Mucosa of gallbladder (tissue), 1 donor: ENCODE measurements at places on chromosomes 1 and 21. TPM values are rescaled to one million over a fixed set of nuclear protein-coding genes. Genes with fewer than 3 reads are reported as not detected.

Gene TRAF3IP3
- total RNA-seq, result 8.9 TPM

GRCh38 chr1:175690298-175690697 lies 53.1 kb downstream of the TNR start:
- DNase-seq, result no peak

- no peak for DNase-seq
These were observed 883.5 kb upstream of the ADGRL2 start for GRCh38 chr1:80917225-80917624.

GRCh38 chr1:38561725-38562124 lies 297.8 kb downstream of the RRAGC start:
- no peak for DNase-seq

DNA sequence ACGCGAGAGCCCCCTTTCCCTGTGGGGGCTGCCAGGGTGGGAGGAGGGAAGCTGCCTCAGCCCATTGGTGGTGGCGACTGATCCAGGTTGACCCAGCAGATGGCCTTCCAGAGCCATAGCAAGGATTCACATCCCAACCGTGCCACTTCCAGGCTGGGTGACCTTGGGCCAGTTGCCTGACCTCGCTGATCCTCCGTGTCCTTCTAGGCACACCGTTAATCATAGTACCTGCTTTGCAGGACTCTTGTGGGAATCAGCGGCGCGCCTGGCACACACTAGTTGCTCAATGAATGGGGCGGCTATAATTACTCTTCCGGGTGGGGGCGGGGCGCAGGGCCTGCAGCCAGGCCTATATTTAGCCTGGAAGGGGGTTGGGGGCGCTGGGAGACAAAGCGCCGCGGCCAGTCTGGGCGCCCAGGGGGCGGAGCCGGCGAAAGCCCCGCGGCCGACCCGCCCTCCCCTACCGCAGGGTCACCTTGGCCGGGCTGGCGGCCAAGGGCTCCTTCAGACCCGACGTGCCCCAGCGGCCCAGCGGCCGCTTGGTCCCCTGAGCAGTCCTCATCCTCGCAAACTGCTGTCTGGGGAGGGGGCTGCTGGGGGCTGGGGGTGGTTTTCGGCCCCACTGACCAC lies 5.1 kb downstream of the HSPB7 start:
- peak; percentile 57 for DNase-seq

DNA sequence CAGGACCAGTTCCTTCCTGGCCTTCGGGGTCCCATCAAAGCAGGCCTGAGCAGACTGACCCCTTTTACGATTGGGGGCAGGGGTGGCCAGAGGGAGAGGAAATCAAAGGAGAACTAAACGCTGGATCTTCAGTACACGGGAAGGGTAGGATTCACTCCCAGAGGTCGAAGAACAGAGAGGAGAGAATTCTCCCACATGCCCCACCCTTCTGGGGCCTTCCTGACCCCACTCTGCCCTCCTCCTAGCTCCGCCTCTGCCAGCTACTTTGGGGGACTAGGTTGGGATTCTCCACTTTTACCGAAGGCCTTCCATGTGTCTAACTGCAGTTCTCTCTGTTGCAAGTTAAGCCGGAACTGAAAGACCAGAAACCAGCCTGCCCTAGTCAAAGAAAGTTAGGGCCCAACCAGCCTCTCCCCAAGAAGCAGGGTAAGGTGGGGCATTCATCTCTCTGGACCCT lies 654 bp upstream of the ARHGEF2 start:
- DNase-seq, result no peak

Gene LYPD8
- not detected for total RNA-seq

DNA sequence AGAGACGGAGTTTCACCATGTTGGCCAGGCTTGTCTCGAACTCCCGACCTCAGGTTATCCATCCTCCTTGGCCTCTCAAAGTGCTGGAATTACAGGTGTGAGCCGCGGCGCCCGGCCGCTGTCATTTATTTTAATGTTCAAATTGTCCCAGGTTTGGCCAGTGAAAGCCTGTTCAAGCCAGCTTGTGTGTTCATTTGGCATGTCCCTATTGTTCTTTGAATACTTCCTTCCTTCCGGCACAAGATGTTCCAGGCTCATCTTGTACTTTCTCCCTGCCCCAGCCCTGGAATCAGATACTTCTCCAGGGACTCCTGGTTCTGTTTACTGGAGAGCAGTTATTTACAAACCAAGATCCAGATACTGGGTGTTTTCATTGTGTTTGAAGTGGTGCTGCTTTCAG lies 37.0 kb downstream of the ZBTB8B start:
- DNase-seq, result peak; percentile 58

Gene ECM1
- 681 TPM for total RNA-seq

Gene FCRL3
- 0.03 TPM for total RNA-seq

Gene AKR7A3
- 390 TPM for total RNA-seq

Gene IL10
- 1.4 TPM for total RNA-seq

GRCh38 chr1:204293605-204294337 lies 66.0 kb downstream of the PLEKHA6 start:
- no peak for DNase-seq

- DNase-seq, result no peak
These were observed 51.2 kb downstream of the DNTTIP2 start for GRCh38 chr1:93827633-93828366.

Gene DR1
- total RNA-seq, result 58.1 TPM

Gene GJA9
- total RNA-seq, result 0.26 TPM

GRCh38 chr1:918843-919242 lies 4.9 kb upstream of the SAMD11 start:
- DNase-seq, result no peak

Gene RORC
- 9.5 TPM for total RNA-seq

Gene AKR1A1
- total RNA-seq, result 175 TPM

DNA sequence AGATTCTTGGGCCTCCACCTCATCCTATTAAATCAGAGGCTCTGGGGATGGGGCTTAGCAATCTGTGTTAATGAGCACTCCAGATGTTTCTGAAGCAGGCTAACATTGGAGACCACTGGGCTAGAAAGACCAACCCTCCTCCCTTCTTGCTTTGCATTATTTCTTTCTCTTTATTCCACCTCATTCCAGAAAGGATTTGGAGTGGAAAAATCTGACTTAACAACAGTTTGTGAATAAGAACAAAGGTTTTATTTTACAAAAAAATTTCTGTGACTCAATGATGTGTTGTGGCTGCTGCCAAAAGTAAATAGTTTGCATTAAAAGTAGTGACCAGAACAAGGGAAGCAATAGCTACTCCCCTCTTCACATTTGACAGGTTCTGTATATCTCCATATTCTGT lies 79.4 kb downstream of the TGFB2 start:
- DNase-seq, result no peak

DNA sequence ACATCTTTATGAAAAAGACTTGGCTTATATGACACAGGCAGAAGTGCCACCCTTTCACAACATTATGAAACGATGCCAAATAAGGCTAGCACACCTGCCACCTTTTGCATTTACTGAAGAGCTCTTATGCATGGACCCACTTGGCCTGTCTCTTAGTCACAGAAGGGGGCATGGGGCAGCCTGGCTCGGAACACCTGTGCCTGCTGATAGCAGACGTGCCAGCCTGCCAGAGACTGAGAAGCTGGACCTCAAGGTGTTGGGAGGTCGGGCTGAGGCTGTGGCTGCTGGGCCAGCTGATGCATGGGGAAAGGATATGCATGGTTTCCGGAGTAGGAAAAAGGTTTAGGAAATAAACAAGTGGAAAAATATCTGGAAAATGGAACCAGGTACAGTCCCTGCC lies 21.5 kb downstream of the RCAN1 start:
- no peak for DNase-seq

- DNase-seq, result no peak
These were observed 12.1 kb downstream of the LDLRAD2 start for GRCh38 chr1:21823980-21824702.

GRCh38 chr1:212009561-212009960 lies 25.8 kb downstream of the INTS7 start:
- no peak for DNase-seq

DNA sequence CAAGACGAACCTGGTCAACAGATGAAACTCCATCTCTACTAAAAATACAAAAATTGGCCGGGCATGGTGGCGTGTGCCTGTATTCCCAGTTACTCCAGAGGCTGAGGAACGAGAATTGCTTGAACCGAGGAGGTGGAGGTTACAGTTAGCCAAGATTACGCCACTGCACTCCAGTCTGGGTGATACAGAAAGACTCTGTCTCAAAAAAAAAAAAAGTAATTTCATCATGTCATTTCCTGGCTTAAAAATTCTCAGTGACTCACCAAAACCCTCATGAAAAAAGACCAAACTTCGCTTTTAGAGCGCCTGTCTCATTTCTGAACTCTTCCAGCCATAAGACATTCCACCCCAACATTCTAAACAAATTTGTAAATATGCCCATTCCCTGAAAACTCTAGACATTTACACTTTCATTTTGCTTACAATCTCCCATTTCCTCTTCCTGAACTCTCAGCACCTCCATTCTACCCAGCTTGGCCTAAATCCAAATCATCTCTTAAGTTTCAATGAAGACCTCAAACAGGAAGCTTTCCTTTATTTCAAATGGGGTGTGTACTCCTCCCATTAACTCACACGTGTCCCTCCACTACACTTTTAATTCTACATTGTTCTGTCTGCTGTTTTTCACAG lies 50.5 kb upstream of the PRRC2C start:
- no peak for DNase-seq

Gene LRRC3
- 15.6 TPM for total RNA-seq

Gene CCDC17
- 2.8 TPM for total RNA-seq

Gene KCNH1
- 1.4 TPM for total RNA-seq

DNA sequence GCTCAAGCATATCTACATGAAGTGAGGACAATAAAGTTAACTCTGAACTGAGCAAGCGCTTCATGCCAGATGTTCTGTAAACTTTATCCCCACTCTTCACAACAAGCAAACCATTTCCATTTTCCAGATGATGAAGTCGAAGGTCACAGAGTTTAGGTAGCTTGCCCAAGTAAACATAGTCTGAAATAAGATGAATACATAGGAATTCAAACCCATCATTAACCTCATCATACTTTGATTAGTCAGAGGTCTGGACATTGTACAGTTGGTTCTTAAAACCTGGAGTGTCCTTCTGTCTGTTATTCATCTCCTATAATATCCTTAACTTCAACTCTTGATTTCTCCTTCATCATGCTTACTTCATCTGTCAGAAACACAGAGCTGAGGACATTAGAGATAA lies 180.3 kb upstream of the C8B start:
- no peak for DNase-seq

DNA sequence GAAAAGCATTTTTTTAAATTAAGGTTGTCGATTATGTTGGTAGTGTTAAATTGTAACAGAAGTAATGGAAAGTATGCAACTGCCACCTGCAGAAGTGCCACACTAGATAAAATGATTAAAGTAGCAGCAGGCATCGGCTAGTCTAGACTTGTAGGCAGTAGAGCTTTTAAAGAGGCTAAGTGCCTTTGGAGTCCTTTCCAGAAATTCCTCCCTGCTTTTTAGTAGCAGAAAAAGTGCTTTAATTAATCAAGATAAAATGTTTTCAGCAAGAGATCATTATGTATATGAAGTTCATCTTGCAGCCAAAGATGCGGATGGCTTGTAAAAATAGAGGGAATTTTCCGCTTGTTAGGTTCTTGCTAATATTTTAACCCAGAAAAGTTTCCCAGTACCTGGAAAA lies 87.1 kb upstream of the LRRC8D start:
- no peak for DNase-seq

Gene GJB5
- total RNA-seq, result 6.2 TPM

Gene DMBX1
- not detected for total RNA-seq

DNA sequence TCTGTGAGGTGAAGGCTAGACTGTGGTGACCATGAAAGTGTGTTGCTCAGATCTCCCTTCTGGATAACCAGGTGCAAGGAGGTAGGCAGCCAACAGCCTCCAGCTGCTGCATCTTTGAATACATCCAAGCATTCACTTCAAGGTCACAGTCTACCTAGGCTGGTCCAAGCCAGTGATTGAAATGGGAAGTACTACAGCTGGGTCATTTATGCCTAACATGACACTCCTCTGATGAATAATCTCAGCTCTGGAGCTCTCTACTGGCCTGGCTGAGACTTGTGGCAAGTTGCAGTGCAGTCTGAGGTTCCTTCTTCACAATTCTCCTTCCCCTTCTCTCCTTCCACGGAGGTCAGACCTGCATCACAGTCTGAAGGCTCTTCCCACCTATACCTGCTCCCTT lies 35.0 kb upstream of the ARHGAP29 start:
- no peak for DNase-seq

Gene S100A2
- total RNA-seq, result 1.4 TPM

Gene LHX8
- 0.83 TPM for total RNA-seq

Gene PLA2G2E
- total RNA-seq, result not detected

GRCh38 chr1:169287280-169287679 lies 80.3 kb downstream of the NME7 start:
- DNase-seq, result no peak

Gene CHI3L1
- total RNA-seq, result 0.40 TPM

DNA sequence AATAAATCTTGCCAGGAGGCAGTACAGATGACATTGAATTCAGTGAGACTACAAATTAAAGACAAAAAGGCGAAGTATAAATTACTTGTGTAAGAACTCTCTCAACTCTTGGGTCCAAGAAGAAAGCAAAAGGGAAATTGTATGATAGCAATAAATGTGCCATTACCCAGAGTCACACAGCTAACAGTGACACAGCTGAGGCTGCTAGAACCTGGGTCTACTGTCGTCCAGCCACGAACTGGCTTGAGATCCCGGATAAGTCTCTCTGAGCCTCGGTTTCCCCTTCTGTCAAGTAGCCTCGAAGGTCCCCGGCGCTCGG lies 362 bp upstream of the ROR1 start:
- no peak for DNase-seq

Gene SPATA1
- 2.2 TPM for total RNA-seq

- no peak for DNase-seq
These were observed 82.7 kb downstream of the CDC7 start for GRCh38 chr1:91583326-91583755.

Gene GUCA2B
- 7.9 TPM for total RNA-seq

Gene NBPF10
- total RNA-seq, result 3.9 TPM

Gene RIPPLY3
- total RNA-seq, result 0.20 TPM

DNA sequence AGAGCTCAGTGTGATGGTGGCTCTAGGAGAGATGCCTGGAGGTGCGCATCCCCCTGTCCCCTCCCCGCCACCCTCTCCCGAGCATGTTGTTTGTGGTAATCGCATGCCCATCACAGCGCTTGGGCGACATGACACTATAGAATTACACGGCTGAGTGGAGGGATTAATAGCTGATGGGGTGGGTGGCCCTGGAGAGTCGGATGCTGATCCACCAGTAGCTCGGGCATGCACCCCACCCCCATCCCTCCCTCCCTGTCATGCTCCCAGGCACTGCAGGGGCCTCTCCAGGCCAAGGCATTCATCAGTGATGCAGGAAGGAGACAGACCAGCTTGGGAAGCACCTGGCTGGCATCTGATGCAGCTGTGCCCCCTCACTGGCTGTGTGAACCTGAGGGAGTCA lies 159.0 kb upstream of the IGSF21 start:
- no peak for DNase-seq
